ENCODE measurements at places on chromosomes 2 and 18. TPM values are rescaled to one million over a fixed set of nuclear protein-coding genes. Genes with fewer than 3 reads are reported as not detected.

The ALK gene
- polyA plus RNA-seq, result not detected

DNA sequence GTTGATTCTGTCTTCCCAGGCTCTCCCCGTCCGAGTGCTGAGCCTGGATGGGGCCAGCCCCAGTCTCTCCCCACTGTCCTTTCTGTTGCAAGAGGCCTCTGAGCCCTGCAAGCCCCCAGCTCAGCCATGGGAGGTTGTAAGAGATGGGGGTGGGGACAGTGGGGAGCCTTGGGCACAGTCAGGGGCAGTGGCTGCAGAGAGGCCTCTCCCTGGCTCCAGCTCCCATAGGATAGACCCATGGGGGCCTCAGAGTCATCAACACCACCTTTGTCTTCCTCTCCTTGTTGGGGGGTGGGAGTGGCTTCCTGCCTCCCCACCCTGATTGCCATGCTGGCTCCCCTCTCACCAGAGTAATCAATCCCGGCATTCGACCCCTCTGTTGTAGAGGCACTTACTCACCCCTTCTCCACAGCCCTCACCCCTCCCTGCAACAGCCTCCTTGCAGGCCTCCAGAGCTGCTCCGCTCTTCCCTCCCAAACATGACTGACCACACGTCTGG, 37.5 kb upstream of the NPAS2 start:
- no peak for DNase-seq

The NCKAP5 gene
- 3.0 TPM for polyA plus RNA-seq

- DNase-seq, result no peak
Measured at GRCh38 chr18:62812876-62813275, 97.5 kb downstream of the PHLPP1 start.

DNA sequence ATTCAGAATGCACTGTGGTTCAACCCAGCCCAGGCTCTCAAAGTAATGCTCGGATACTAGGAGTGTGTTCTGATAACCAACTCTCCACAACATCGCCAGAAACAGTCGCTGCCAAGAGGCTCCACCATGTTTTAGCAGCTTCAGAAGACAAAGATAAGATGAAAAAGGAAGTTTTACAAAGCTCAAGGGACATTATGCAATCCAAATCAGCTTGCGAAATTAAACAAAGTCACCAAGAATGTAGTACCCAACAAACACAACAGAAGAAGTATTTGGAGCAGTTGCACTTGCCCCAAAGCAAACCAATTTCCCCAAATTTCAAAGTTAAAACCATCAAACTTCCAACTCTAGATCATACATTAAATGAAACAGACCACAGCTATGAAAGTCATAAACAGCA, 360.9 kb downstream of the XIRP2 start:
- no peak for DNase-seq

DNA sequence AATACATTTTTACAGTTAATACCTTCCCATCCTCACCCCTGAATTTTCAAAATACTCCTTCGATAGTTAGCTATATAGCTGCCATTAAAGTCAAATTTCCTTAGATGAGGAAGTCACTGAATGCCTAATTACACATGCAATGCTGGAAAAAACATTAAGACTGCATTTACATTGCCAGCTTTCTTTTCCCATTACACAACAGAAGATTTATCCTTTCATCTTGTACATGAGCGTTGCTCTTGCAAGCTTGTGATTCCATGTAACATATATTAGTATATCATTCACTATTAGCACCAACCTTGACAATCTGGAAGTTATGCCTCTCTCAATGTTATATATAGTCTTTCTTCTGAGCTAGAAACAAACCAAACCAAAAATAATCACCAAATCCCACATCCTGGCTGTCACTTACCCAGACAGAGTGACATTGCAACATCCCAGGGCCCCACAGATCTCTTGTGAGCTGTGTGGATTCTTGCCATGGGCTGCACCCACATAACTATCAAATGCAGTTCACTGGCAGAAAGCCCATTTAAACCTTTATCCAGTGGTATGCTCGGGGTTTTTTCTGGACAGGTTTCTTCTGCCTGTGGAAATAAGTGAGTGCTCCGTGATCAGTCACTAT, 79.2 kb upstream of the PAPOLG start:
- no peak for DNase-seq

- no peak for DNase-seq
Measured at GRCh38 chr2:175431101-175431946, 249.8 kb upstream of the ATP5MC3 start.

DNA sequence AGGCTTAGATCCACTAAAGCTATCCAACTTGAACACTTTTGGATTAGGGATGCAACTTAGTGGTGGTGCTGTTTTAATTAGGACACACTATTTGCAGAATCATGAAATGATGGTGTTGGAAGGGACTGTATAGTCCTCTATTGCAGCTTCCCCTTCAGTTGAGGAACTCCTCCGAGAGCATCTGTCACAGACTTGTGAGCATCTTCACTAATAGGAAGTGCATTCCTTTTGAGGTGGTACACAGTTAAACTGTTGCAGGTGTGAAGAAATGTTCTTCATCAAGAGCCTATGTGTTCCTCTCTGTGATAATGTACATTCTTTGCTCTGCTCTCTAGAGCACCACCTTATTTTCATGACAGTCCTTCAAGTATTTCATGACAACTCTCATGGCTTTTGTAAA, 197.4 kb downstream of the CAMKMT start:
- no peak for DNase-seq

The LAMA3 gene
- polyA plus RNA-seq, result 1,944 TPM
